ENCODE measurements at places on chromosomes 4 and X.

DNA sequence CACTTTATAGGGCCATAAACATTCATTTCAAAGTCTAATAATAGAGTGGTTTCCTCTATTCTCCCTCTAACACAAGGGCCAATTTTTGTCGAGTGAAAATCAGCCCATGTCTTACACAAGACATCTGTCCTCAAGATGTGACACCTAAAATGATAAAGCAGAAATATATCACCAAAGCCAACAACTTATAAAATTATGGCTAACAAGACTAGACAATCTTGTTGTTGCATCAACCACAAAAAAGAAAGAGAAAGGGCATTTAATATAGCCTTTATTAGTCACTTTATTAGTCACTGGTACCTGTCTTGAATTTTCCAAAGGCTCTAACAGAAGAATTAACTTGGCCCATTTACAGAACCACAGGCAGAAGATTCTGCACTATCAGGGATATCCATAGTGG is 161.6 kb downstream of the SMIM20 start:
- H3K36me3 ChIP-seq, result no peaks in the 10 kb centered on the region
- H3K4me1 ChIP-seq, result peaks cover 19% of the 10 kb centered on the region
- H3K27me3 ChIP-seq, result peaks cover 2% of the 10 kb centered on the region
- no peak overlapping the region for H3K27ac ChIP-seq
- DNase-seq, result peak; percentile 28
- H3K4me3 ChIP-seq, result no peak overlapping the region

DNA sequence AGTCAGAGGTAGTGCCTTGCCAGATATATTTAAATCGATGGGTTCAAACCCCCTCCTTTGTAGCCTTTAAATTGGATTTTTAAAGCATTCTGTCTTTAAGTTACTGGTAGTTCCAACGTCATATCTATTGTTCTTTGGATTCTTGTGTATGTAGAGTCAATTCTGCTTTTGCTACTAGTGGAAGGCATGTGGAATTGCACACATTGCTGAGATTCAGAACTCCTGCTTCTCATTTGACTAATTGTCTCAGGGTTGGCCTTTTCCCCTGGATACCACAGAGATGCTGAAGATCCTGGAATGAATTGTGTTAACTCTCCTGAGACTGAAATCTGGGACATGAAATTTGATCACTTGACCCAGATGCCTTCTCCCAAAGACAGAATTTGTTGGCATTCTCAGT is 328.3 kb upstream of the RPS6KA3 start:
- no peaks in the 10 kb centered on the region for H3K36me3 ChIP-seq
- DNase-seq, result no peak
- no peak overlapping the region for H3K4me3 ChIP-seq

DNA sequence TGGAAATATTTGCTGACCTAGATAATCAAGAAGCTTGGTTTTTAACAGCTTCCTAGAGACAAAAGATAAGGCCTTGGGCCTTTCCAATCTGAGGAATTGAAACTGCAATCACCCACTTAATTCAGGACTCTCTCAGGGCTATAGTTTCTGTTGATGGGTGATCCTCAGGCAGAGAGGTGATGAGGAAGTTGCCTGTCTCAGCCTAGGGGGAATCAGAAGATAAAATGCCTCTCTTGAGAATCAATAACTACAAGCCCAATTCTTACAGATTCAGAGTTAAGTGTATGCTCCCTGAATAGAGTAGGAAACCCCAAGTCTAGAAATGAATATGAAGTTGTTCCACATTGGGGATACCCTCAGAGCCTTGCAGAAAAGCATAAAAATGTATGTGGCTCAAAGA is 45.5 kb downstream of the NFKB1 start:
- DNase-seq, result no peak
- no peaks in the 10 kb centered on the region for H3K27me3 ChIP-seq
- H3K4me1 ChIP-seq, result peaks cover 5% of the 10 kb centered on the region
- no peak overlapping the region for H3K4me3 ChIP-seq
- H3K36me3 ChIP-seq, result peaks cover 12% of the 10 kb centered on the region

GRCh38 chr4:15234856-15235126 is 193.0 kb upstream of the C1QTNF7 start:
- H3K4me1 ChIP-seq, result peaks cover 15% of the 10 kb centered on the region
- no peak overlapping the region for H3K27ac ChIP-seq
- no peaks in the 10 kb centered on the region for H3K27me3 ChIP-seq
- DNase-seq, result no peak
- H3K36me3 ChIP-seq, result no peaks in the 10 kb centered on the region

DNA sequence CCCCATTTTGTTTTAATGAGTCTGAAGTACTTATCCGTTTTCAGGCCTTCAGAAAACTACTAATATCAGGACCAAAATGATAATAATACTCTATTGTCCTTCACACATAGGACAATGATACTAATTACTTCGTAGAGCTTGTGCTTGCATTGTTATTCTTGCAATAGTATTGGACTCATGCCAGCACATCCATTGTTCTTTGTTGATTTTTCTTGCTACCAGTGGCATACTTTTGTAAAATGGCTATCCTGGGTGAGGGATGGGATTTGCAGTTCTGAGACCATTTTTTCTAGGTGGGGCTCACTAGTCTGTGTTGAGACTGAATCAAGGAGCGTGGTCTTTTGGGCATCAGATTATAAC is 195.3 kb downstream of the MAML3 start:
- no peak for DNase-seq
- H3K27ac ChIP-seq, result no peak overlapping the region
- H3K27me3 ChIP-seq, result no peaks in the 10 kb centered on the region
- H3K4me1 ChIP-seq, result peaks cover 2% of the 10 kb centered on the region

GRCh38 chrX:112137276-112137675 is 54.7 kb upstream of the TRPC5 start:
- no peaks in the 10 kb centered on the region for H3K4me1 ChIP-seq
- peak; percentile 63 for DNase-seq
- no peak overlapping the region for H3K4me3 ChIP-seq
- H3K36me3 ChIP-seq, result no peaks in the 10 kb centered on the region
- H3K27me3 ChIP-seq, result no peaks in the 10 kb centered on the region
- no peak overlapping the region for H3K27ac ChIP-seq

GRCh38 chr4:142600952-142601351 is 245.1 kb downstream of the INPP4B start:
- no peaks in the 10 kb centered on the region for H3K27me3 ChIP-seq
- H3K36me3 ChIP-seq, result peaks cover 6% of the 10 kb centered on the region
- peaks cover 5% of the 10 kb centered on the region for H3K4me1 ChIP-seq

- no peaks in the 10 kb centered on the region for H3K36me3 ChIP-seq
- DNase-seq, result no peak
- H3K27me3 ChIP-seq, result no peaks in the 10 kb centered on the region
- H3K27ac ChIP-seq, result no peak overlapping the region
Observed at GRCh38 chr4:7419961-7420660, 14.6 kb downstream of the PSAPL1 start.

DNA sequence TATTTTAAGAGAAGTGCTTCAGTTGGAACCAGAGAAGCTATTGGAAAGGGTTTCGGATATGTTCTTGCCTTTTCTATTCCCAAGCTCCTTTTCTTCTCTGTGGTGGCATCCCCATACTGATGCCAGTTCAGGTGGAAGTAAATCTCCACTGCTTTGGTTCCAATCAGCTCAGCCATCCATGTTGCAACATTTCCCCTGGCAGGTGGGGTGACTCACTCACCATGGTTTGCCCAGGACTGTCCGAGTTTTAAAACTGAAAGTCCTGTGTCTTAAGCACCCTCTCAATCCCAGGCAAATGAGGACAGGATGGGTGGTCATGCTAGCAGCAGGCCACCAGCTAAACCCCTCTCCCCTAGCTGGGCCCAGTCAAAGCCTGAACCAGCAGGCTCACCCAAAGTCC is 15.1 kb downstream of the RAI2 start:
- no peaks in the 10 kb centered on the region for H3K36me3 ChIP-seq
- H3K27me3 ChIP-seq, result no peaks in the 10 kb centered on the region
- no peak for DNase-seq
- no peak overlapping the region for H3K4me3 ChIP-seq
- no peak overlapping the region for H3K27ac ChIP-seq
- no peaks in the 10 kb centered on the region for H3K4me1 ChIP-seq

GRCh38 chrX:130418740-130419139 is 17.0 kb downstream of the RBMX2 start:
- H3K27ac ChIP-seq, result no peak overlapping the region
- H3K27me3 ChIP-seq, result no peaks in the 10 kb centered on the region
- no peaks in the 10 kb centered on the region for H3K4me1 ChIP-seq
- H3K36me3 ChIP-seq, result peaks cover 6% of the 10 kb centered on the region
- DNase-seq, result no peak
- H3K4me3 ChIP-seq, result no peak overlapping the region

GRCh38 chrX:117511379-117511778 is 605.2 kb downstream of the KLHL13 start:
- no peak for DNase-seq
- H3K4me3 ChIP-seq, result no peak overlapping the region
- no peaks in the 10 kb centered on the region for H3K27me3 ChIP-seq
- no peaks in the 10 kb centered on the region for H3K4me1 ChIP-seq

DNA sequence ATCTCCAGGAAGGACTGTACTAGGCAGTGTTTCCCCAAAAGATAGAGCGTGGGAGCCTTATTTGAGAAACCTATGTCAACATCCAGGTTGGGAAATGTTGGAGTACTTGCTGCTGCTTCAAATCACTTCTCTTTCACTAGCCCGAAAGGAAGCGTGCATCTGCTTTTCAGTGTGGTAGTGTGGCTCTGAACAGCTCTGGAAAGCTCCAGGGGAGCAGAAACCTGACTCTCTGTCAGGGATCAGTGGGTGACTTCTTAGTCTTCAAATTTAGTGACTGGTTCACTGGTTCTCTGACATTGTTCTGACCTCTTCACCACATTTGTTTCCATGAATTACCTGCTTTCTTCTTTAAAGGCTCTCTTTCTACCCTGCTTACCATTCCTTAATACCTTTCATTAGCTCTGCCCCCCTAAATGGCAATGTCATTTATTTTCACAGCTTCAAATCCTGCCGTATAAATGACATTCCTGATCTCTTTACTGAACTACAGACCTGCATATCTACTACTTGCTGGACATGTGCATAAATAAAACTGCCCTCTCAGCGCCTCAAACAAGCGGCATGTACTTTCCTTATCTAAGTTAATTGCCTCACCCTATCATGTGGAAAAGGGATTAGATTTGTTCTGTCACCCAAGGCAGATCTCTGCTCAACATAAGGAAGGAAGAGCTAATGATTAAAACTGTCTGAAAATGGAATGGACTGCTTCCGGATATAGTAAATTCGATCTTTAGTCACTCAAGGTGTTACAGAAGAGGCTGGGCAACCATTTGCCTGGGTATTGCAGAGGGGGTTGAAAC is 37.0 kb downstream of the DLG3 start:
- H3K4me1 ChIP-seq, result peaks cover 17% of the 10 kb centered on the region
- H3K27ac ChIP-seq, result no peak overlapping the region
- H3K36me3 ChIP-seq, result no peaks in the 10 kb centered on the region

DNA sequence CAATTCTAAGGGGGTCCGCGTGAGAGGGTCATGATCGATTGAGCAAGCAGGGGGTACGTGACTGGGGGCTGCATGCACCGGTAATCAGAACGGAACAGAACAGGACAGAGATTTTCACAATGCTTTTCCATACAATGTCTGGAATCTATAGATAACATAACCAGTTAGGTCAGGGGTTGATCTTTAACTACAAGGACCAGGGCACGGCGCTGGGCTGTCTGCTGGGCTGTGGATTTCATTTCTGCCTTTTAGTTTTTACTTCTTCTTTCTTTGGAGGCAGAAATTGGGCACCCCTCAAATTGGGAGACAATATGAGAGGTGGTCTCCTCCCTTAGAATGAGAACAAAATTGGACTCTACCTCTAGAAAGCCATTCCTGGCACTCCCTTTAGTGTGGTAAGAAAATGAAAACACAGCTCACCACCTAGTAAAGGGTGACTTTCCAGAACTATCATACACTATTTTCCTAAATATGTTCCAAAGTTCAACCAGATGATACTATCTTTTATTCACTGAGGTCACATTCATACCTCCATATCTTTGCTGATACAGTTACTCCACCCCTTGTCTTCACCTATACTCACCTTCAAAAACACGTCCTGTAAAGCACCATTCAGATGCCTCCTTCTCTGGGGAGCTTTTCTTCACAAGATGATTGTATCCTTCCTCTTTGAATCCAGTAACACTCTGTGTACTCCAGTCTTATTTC is 1058.3 kb upstream of the SLIT2 start:
- no peak overlapping the region for H3K4me3 ChIP-seq
- no peaks in the 10 kb centered on the region for H3K4me1 ChIP-seq
- DNase-seq, result no peak
- H3K27ac ChIP-seq, result no peak overlapping the region
